Fibroblast of the conjunctiva (primary cell): ENCODE measurements at places on chromosomes 2 and 18.

DNA sequence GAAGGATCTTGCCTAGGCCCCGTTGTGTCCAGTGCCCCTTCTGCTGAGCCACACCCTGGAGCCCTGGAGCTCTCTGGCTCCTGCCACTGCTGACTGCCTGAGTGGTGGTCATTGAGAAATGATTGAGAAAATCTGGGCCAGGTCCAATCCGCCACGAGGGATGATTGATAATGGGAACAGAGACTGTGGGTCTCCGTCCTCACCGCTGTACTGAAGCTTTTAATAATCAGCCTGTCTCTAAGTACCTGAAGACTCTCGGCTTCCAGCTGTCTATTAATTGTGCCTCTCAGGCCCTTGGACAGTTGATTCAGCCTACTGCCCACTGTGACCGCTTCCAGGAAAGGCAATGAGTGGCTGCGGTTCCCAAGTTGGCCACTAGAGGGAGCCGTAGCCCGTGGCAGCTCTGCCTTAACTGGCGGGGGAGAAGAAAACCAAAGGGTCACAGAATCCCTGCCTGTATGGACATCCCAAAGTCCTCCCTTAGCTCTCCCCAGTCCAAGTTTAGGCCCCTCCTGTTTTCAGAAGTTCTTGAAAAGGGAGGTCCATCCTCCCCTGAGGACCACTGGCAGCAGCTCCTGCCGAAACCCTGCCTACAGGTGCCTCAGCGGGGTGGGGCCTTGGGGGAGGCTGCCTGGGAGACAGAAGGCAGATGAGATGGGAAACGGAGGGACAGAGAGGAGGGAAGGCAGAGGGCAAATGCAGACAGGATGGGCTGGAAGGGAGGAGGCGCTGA is 213.6 kb downstream of the TNS1 start:
- peak; percentile 50 for DNase-seq

GRCh38 chr2:69307579-69308064 is 79.4 kb downstream of the GFPT1 start:
- DNase-seq: no peak

DNA sequence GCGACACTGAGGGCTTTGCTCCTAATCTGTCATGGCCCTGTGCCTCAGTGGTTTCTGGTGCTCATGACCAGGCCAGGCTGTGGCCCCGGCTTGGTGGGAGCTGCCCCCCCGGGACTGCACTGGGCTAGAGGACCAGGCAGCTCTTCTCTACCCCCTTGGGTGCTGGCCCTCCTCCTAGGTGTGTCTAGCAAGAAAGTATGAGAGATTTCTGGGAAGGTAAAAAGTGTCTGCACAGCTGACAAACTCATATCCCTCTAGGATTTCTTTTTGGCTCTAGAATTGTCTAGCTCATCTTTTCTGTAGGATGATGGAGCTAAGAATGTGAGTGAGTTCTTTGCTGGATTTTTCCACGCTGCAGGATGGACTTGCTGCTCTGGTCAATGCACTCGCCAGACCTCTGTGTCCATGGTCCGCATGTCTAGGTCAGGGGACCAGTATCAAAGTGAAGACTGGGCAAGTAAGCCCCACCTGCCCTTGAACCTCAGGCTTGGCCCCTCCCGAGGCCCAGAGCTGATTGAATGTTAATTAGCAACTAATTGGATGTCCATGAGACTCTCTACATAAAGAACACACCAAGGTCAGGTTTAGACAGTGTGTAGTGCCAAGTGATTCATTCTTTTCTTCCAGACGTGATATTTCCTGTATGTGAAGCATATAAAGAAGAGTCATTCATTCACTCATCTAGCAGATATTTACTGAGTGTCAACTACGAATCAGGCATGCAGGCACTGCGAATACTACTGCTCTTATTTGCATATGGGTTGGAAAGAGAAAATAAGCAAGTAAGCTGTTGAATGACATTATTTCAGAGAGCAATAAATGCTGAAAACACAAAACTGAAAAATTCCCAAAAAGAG is 15.6 kb upstream of the PSD4 start:
- DNase-seq: no peak

DNA sequence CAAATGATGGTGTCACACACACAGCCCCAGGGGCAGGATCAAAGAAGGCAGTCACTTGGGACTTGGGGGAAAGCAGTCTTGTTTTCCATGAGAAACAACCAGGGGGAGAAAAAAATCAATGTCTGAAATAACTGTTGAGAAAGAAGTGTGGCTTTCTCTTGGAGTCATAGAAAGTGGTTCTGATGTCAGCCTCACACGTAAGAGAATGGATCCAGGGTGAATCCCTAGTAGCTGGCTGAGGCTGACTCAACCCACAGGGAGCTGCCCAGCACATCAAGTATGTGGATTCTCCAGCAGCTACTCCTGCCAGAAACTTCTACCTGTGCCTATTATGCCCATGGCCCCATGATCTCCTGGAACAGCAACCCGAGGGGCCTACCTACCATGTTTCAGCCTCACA is 33.6 kb upstream of the ZBTB7C start:
- no peak for DNase-seq

GRCh38 chr2:192195548-192196418 is 1.1 kb upstream of the TMEFF2 start:
- no peak for DNase-seq

DNA sequence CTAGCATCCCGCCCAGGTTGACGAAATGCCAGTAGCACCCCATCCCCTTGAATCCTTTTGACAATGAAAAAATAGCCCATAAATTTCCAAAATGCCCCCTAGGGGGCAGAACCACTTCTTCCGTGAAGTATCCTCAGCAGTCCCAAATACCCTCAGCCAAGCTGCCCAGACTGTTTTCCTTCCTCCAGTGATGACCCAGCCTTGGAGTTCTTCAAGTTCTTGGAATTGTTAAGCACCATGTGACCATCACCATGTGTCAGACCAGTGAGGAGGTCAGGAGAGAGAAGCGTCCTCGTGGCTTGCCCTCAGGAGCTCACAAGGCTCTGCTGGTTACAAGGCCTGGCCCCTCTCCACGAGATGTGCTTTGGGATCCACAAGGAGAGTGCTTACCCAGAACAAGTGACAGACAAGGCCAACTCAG is 1.4 kb upstream of the SLC23A3 start:
- peak; percentile 62 for DNase-seq

- no peak for DNase-seq
Observed at GRCh38 chr2:174172802-174173355, 75.5 kb downstream of the OLA1 start.

DNA sequence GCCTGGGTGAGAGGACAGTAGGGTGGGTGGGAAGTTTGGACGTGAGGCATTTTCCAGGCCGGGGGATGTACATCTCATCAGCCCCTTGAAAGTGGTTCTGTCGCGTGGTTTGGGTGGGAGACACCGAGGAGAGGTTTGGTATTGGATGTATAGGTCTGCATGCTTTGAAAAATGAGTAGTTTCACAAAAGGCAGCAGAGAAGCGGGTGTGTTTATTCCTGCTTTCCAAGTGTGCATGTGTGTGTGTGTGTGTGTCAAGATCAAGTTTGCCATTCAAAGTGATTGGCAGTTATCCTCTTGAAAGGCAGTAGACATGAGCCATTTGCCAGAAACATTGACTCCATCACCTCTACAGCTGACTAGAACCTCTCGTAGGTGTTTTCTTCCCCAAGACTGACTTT is 423.1 kb upstream of the POU3F3 start:
- no peak for DNase-seq

GRCh38 chr2:18444806-18445205 is 115.6 kb downstream of the RDH14 start:
- no peak for DNase-seq

GRCh38 chr2:3458396-3459184 is 60.7 kb downstream of the ADI1 start:
- no peak for DNase-seq

GRCh38 chr2:154439156-154439555 is 259.3 kb upstream of the KCNJ3 start:
- no peak for DNase-seq

DNA sequence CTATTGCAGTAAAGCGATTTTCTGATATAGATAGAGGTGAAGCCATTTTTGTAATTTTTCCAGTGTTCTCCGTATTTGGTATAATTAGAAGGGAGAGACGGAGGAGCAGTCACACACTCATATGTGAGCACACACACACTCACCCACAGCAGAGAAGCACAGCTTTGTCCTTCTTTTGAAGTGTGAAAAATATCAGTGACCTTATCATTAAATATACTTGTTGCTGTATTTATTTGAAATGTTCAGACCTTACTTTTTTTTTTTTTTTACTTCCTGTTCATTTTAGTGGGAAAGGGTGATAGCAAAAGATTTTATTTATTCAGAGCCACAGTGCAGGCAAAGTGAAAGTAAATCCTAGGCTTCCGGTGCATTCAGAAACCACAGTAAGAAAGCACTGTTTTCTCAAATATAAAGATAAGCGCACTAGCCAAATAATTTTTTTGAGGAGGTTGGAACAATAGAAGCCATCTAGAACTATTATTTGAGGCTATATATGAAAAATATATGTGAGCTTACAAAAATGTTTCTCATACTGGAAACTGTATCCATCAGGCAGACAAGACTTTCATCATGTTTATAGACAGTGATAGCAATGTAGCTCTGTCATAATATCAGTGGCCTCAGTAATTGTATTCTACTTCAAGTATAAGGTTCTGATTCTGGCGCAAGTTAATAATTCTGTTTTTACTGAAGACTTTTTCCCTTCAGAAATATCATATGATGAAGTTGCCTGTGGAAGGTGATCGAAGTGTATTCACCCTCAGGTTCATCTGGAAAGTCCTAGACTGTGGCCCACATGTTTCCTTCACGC is 37.2 kb downstream of the TSHZ1 start:
- DNase-seq: peak; percentile 22

DNA sequence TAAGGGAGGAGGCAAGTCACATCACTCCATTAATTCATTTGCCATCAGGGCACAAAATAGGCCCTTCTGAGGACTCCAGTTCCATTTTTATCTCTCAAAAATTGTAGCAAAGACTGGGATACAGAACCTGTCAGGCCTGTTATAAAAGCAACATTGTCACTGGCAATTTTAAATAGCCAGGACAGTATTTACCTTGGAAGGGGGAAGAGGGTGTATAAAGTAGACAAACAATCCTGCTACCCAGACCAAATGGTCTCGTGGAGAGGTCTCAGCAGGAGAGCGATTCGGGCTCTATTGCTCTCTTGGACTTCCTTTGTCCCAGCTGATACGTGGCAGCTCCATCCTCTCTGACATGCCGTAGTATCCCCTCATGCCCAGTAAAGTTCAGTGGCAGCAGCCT is 740.3 kb upstream of the HS6ST1 start:
- no peak for DNase-seq

GRCh38 chr18:45133276-45133675 is 452.6 kb downstream of the SETBP1 start:
- DNase-seq: no peak

DNA sequence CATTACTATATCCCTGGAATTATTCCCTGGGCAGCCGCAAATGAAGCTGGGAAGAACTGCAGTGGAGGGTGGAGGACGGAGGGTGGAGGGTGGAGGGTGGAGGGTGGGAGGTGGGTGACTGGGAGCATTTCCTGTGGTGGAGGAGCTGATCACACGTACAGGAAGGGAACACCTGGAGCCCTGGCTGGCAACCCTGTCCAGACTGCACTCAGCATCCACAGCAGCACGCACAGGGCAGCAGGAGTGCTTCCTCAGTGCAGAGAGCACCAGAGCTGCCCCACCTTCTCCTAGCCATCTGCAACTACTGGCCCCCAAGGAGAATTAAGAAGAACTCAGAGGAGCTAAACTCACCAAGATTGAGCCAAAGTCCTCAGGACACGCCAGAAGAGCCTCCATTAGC is 249.9 kb downstream of the EIPR1 start:
- no peak for DNase-seq

- no peak for DNase-seq
Observed at GRCh38 chr2:50431958-50432650, 599.8 kb downstream of the NRXN1 start.

- peak; percentile 5 for DNase-seq
Observed at GRCh38 chr2:116809109-116809508, 1005.4 kb upstream of the DDX18 start.

GRCh38 chr2:221555494-221555846 is 16.6 kb downstream of the EPHA4 start:
- no peak for DNase-seq

DNA sequence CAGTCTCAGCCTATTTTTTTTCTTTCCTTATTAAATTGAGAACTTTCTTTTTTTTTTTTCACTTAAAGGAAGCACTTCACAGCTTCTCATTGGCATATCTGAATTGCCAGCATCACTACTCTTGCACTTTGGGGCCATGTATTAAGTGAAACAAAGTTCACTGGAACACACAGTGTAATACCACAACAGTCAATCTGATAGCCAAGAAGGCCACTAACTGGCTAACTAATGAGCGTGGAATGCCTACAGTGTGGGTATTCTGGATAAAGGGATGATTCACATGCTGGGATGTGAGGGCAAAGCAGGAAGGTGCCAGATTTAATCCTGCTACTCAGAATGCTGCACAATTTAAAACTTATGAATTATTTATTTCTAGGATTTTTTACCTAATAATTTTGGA is 11.7 kb upstream of the C18orf63 start:
- no peak for DNase-seq

DNA sequence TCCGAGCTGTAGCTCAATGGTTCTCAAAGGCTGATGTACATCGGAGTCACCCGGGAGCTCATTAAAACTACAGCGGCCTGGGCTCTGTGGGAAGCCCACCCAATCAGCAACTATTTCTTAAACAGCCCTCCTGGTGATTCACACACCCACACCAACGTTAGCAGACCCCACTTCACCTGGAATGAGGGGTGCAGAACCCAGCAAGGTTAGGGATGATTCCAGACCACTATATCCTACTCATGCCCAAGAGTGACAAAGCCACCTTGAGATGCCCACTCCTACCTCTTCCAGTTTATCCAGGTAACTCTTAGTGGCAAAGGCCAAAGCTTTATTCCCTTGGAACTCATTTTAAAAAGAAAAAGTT is 149.7 kb downstream of the RHBDD1 start:
- DNase-seq: no peak

- DNase-seq: no peak
Observed at GRCh38 chr2:40487602-40488001, 35.7 kb upstream of the SLC8A1 start.

DNA sequence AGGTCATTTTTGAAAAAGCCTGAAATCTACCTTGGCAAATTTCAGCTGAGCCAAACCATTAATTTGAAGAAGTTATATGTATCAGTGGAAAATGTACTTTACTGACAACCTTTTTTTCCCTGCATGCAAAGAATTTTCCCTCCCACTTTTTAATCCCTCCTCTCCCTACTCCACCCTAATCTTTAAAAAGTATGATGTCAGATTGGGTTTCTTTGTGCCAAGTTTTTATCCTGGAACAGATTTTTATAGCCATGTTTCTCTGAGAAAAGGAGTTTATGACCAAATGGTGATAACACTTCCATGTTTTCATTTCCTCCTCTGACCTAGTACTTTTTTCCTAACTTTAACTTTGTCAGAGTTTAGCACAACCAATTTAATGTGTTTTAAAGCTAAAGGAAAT is 250.3 kb upstream of the FOSL2 start:
- no peak for DNase-seq

GRCh38 chr2:69807821-69808540 is 21.5 kb upstream of the GMCL1 start:
- DNase-seq: no peak
